ENCODE measurements at places on chromosomes 7 and 10.

GRCh38 chr7:36547416-36547815, 157.8 kb downstream of the ANLN start:
- DNase-seq = no peak

DNA sequence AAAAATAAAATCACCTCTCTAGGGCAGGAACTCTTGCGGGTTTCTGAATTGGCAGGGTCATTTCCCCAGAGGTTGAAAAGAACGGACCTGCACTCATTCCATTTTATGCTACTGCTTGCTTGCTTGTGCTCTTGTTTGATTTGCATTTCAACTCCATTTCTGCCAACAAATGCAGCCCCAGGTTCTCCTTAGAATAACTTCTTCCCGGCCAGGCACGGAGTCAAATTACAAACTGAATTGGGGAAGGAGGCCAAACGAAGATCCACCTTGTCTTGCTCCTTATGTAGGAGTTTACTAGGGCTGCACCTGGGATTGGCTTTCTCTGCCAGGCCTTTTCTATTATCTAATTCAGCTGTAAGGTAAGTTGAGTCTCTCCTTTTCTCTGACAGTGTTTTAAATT, 79.6 kb downstream of the HGF start:
- DNase-seq = no peak

DNA sequence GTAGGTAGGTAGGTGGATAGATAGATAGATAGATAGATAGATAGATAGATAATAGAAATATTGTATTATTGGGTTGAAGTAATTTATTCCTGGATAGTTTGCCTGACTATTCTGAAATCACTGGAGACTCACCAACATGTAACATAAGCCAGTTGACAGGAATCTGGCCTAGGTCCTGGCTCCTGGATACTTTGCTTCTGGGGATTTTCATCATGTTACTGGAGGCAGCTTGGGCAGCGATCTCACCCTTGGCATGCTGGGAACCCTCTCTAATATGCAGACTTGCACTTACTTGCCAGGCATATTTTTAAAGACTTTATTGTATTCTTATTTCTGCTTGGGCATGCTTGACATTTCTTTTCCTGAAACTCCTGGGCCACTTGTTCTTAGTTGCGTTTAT, 709.1 kb upstream of the FZD8 start:
- no peak for DNase-seq

DNA sequence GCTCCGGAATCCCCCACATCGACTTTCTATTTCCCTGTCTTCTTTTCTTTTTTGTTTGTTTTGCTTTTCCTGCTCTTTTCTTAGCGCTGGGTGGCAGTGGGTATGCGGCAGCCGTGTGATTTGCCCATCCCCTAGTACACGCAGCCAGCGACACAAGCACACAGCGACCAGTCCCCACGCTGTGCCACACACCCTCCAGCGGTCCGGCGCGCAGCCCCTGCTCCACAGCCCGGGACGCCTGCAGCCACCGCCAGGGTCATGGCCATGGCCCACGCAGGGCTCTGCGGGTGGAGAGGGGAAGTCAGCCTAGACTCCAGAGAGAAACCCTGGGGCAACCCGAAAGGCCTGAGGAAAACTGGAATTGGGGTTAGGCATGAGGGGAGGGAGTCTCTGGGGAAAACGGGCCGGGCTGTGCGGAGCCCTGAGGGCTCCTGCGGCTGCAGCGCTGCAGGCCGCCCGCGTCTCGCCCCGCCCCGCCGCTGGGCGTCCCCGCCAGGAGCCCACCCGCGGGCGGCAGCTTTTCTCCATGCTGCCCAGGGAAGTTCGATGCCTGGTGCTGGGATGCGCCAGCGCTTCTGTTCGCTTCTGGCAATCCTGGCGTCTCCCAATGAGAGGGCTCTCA, 2.5 kb downstream of the CHRM2 start:
- no peak for DNase-seq

GRCh38 chr10:96831200-96831866, 765 bp upstream of the LCOR start:
- DNase-seq = no peak

- no peak for DNase-seq
Observed at GRCh38 chr10:21184984-21185383, 287.9 kb upstream of the NEBL start.

GRCh38 chr10:124500757-124501156, 39.1 kb downstream of the LHPP start:
- DNase-seq = no peak

All from gastrocnemius medialis (tissue), 4 donors.